ENCODE measurements at places on chromosomes 11 and 22. TPM values are rescaled to one million over a fixed set of nuclear protein-coding genes. Genes with fewer than 3 reads are reported as not detected.

PRAME gene
- not detected for total RNA-seq

SPON1 gene
- 65.3 TPM for total RNA-seq

APOBEC3B gene
- total RNA-seq, result not detected

TRIM29 gene
- total RNA-seq, result 7.8 TPM

HBB gene
- total RNA-seq, result 26.2 TPM

PAMR1 gene
- 0.30 TPM for total RNA-seq

MIAT gene
- 8.2 TPM for total RNA-seq

ALDH3B2 gene
- total RNA-seq, result not detected

XRRA1 gene
- 11.9 TPM for total RNA-seq

OR52K2 gene
- total RNA-seq, result not detected

C11orf87 gene
- 0.13 TPM for total RNA-seq

SDF2L1 gene
- 73.1 TPM for total RNA-seq

THY1 gene
- 0.39 TPM for total RNA-seq

OR4P4 gene
- not detected for total RNA-seq

MS4A3 gene
- total RNA-seq, result 1.1 TPM

PNPLA2 gene
- 74.5 TPM for total RNA-seq

DEUP1 gene
- total RNA-seq, result not detected

RBX1 gene
- 54.3 TPM for total RNA-seq
